Tibial nerve (tissue), 4 donors: ENCODE measurements at places on chromosomes 5 and 9. TPM values are rescaled to one million over a fixed set of nuclear protein-coding genes. Genes with fewer than 3 reads are reported as not detected.

GRCh38 chr5:170885809-170886208, 24.0 kb downstream of the RANBP17 start:
- DNase-seq: no peak

Gene PITX1
- total RNA-seq: 5.4 TPM

DNA sequence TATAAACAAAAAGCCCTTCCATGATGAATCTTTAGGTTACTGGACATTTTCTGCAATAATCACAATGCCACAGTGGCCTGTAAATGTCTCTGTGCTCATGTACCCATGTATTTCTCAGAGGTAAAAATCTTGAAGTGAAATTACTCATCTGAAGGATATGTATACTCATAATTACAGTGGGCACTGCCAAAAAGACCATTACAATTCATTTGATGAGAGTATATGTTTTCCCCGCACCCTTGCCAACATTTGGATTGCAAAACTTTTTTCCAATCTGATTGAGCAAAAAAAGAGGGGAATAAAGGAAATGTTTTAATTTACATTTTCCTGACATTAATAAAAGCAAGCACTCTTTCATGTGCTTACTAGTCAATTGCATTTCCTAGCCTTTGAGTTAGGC, 110.5 kb downstream of the EPB41L4A start:
- DNase-seq: no peak

- no peak for DNase-seq
Measured at GRCh38 chr9:120659676-120660075, 54.6 kb downstream of the MEGF9 start.
